ENCODE measurements at places on chromosomes 13 and 19.
A peak's percentile ranks its signal among the peaks of the same experiment; 100 is the strongest.

- DNase-seq: peak; percentile 11
Measured at GRCh38 chr19:40716031-40716481, 630 bp downstream of the COQ8B start.

GRCh38 chr13:103275722-103276121 is 209.5 kb upstream of the SLC10A2 start:
- no peak for DNase-seq

GRCh38 chr13:73060251-73061160 is 1.7 kb downstream of the KLF5 start:
- DNase-seq: peak; percentile 27

GRCh38 chr19:23867895-23868294 is 46.8 kb upstream of the ZNF726 start:
- no peak for DNase-seq

GRCh38 chr19:35856546-35857149 is at the start of gene KIRREL2:
Gene KIRREL2, plus strand, starts transcription at chr19:35856911. Its CDS starts 209 bp downstream, at chr19:35857120.
- peak; percentile 58 for DNase-seq

DNA sequence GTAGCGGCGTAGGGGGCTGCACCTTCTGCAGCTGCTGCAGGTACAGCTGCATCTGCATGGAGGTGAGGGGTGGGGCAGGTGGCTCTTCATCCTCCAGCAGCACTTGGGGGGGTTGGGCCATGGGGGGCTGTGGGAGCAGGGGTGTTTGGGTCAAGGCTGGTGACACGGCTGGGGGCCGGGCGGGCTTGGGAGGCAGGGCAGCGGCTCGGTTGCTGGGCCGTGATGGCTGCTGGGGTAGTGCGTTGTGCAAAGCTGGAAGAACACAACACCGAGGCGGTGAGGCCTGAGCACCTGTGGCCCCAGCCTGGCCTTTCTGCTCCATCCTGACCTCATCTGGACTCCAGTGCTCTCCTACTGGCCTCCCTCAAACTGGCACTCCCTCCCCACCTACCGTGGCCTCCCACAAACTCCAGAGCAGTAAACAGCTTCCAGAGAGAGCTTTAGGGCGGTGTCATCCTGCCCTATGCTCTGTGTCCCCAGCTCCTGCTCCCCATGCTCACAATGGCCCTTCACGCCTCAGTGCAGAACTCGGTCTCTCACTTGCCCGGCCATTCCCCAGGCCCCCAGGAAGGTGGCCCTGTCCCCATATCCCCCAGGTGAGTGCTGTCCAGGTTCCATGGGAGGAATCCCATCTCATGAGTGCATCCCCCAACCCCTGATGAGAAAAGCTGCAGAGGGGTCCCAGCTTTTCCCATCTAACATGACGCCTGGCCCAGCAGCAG is 11.1 kb upstream of the EPHX3 start:
- DNase-seq: no peak

GRCh38 chr19:2841855-2842574 is 740 bp downstream of the ZNF555 start:
- DNase-seq: no peak

- DNase-seq: no peak
Measured at GRCh38 chr19:9735986-9736385, 32.6 kb downstream of the ZNF846 start.

DNA sequence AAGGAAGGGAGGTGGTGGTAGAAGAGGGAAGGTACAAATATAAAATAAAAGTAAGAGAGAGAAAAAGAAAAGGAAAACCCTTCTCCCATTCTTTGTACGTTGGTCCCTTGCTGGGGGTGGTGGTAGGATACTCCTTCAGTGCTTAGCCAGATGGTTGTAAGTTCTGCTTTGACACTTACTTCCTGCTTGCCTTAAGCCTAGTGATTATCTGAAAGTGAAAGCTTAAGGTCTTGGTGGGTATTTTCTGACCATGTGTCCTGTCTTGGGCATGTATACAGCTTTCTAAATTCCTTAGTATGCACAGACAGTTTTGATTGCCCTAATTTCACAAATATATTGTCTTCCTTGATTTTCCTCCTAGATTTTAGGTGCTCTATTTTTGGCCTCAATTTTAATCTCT is 314.8 kb downstream of the PCDH17 start:
- DNase-seq: no peak

DNA sequence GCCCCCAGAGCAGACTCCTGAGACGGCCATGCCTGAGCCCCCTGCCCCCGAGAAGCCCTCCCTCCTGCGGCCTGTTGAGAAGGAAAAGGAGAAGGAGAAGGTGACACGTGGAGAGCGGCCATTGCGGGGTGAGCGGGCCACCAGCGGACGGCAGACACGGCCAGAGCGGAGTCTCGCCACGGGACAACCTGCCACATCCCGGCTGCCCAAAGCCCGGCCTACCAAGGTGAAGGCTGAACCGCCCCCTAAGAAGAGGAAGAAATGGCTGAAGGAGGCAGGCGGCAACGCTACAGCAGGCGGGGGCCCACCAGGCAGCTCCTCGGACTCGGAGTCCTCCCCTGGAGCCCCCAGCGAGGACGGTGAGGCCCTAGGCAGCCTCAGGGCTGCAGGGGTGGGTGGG is 24.1 kb downstream of the RRAS start:
- no peak for DNase-seq

- peak; percentile 98 for DNase-seq
Measured at GRCh38 chr19:18415178-18415867, 3.9 kb upstream of the SSBP4 start.

- no peak for DNase-seq
Measured at GRCh38 chr19:1836458-1837221, 11.6 kb downstream of the REXO1 start.

GRCh38 chr13:98974053-98974452 is 3.8 kb downstream of the DOCK9 start:
- peak; percentile 97 for DNase-seq

DNA sequence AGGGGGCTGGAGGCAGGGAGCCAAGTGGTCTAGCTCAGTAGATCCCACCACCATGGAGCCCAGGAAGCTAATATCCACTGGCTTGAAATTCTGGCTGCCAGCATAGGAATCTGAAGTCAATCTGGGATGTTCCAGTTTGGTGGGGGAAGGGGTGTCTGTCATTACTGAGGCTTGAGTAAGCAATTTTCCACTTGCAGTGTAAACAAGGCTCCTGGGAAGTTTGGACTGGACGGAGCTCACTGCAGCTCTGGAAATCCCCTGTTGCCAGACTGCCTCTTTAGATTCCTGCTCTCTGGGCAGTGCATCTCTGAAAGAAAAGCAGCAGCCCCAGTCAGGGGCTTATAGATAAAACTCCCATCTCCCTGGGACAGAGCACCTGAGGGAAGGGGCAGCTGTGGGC is 349.2 kb upstream of the KLHL1 start:
- no peak for DNase-seq

- DNase-seq: no peak
Measured at GRCh38 chr13:21749410-21749809, 78.5 kb downstream of the FGF9 start.

GRCh38 chr19:48400018-48400742 is 6.7 kb downstream of the GRIN2D start:
- no peak for DNase-seq

DNA sequence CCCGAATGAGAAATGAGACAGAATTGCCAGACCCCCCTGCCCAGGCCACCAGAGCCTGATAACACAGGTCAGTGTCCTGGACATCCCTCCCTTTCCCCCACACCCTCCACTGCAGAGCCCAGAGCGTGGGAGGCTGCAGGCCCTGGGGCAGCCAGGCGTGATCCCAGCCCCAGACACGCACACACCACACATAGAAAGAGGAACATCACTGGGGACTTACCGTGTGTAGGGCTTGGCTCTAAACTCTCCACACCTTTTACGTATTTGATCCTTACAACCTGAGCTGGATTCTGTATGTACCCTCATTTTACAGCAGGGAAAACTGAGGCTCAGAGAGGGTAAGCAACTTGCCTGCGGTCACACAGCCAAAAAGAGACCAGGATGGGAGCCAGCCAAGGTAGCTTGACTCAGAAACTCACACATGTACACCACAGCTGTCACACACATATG is 334 bp upstream of the ANGPTL6 start:
- DNase-seq: peak; percentile 90

- DNase-seq: no peak
Measured at GRCh38 chr19:48632692-48633147, 4.5 kb downstream of the DBP start.

DNA sequence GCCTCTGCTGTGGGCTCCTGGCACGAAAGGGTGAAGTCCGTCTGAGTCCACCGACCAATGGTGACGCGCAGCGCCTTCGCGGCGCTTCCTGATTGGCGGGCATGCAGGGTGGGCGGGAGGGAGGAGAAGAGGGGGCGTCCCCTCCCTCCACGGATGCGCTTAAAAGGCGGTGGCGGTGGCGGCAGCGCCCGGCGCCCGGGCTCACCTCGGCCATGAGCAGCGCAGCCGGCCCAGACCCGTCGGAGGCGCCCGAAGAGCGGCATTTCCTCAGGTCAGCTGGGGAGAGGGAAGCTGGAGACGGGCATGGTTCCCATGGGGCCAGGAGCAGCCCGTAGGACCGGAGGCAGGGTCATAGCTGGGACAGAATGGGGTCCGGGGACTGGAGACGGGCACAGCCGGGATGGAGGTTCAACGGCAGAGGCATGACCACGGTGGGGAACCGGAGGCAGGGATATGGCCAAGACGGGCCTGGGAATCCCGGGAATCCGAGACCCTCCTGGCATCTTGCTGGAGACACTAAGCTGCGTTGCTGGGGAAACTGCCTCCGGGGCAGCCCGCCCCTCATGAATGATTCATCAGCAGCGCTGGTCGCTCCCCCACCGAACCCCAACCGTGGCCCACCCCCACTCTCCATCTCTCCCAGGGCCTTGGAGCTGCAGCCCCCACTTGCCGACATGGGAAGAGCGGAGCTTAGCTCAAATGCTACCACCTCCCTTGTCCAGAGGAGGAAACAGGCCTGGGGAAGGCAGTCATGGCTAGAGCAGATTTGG is at the start of gene YJEFN3:
Gene YJEFN3 (plus strand): TSS at position 191 of the 770 bp plus-strand sequence. CDS start 22 bp downstream, at position 213.
- DNase-seq: no peak

DNA sequence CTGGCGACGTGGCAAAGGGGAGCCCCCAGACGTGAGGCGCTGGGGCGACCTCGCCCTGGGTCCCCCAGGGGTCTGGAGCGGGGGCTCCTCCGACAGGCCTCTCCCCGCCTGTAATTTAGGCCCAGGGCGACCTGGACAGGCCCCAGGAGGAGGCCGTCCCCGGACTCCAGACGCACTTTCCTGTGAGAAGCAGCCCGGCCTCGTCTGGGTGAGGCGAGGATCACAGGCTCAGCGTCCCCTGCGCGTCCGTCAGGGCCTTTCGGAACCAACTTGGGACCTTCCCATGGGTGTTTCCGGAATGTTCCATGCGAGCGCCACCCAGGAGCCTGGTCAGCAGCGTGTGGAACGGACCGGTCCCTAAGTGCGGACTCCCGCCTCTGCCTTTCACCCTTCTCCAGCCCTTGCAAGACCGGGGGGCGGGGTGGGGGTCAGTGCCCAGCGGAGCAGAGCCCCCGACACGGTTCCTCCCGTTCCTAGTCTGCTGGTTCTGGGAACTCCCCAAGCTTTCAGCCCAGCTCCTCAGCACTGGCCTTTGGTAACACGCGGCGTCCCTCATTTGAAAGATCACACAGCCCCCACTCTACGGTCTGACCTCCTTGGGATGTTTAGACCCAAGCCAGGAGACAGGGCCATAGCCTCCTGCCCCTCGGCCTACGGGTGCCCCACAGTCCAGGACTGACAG is 1.1 kb upstream of the GRTP1 start:
- DNase-seq: no peak

DNA sequence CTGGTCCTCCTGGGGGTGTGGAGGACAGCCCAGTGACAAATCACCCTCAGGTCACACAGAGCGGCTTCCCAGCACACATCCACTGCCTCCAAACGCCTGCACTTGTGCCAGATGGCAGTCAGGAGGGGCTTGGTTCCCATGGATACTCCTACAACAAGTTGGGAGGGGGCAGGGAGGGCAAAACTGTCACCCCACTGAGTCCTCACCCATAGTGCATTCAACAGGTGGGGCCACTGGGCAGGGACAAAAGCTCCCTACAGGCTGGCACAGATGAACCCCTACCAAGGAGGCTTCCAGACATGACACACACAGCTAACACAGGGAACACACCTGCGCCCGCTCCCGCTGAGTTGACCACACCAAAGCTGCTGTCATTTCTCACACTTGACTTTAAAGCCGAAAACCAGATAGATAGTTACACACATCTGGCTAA is 120.5 kb downstream of the STK24 start:
- no peak for DNase-seq

DNA sequence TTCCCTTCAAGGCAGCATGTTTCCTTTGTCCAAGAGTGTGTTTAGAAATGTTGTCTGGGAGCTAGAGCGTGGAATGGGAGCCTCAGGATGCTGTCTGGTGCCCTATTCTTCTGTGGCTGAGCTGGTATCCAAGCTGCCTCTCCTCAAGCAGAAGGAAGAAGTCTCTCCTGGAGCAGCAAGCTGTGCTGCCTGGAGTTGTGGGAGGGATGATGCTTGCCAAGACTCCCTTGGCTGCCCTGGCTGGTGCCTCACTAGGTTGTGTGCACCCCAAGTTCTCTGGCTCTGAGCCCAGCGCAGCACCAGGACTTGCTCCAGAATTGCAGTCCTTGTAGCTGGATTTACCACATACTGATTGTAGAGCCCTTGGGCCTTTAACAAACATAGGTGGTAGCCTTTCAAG is 4.7 kb upstream of the CYP4F3 start:
- no peak for DNase-seq

- DNase-seq: no peak
Measured at GRCh38 chr19:13795595-13796300, 505 bp downstream of the ZSWIM4 start.

- no peak for DNase-seq
Measured at GRCh38 chr19:13548131-13548530, 41.9 kb upstream of the CACNA1A start.

DNA sequence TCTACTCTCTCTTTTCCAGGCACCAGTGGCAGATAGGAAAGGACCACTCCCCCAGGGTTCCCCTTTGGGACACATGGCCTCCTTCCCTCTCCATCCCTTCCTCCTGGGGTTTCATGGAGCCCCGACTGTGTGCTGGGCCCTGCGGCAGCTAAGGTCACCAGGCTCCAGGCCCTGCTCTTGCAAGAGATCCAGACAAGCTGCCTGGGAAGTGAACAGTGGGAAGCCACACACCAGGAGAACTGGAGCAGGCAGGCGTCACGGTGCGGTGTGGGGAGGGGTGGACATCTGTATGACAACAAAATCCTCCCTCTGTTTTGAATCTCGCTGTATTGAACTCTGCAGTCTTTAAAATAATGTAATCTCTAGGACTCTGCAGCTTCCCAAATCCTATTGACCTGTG is 330.1 kb downstream of the UQCRFS1 start:
- DNase-seq: no peak

DNA sequence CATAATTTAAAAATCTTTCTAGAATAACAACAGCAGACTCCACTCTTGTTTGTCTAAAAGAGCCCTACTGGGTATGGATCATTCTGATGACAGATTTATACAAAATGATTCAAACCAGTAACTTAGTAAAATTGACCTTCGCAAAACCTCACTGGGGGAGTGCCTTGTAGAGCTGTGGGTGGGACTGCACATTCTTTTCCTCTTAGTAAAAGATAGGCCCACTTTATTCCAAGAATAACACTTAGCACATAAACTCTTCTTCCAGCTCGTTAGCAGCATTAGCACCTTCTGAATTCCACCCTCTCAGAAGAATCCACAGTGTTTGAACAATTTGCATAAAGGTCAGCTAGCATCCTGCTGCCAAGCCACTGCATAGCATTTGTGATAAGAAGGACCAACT is 106.8 kb downstream of the STOML3 start:
- no peak for DNase-seq

- DNase-seq: no peak
Measured at GRCh38 chr13:43074824-43075510, 51.6 kb downstream of the DNAJC15 start.
